ENCODE measurements at places on chromosomes 11 and 22.

DNA sequence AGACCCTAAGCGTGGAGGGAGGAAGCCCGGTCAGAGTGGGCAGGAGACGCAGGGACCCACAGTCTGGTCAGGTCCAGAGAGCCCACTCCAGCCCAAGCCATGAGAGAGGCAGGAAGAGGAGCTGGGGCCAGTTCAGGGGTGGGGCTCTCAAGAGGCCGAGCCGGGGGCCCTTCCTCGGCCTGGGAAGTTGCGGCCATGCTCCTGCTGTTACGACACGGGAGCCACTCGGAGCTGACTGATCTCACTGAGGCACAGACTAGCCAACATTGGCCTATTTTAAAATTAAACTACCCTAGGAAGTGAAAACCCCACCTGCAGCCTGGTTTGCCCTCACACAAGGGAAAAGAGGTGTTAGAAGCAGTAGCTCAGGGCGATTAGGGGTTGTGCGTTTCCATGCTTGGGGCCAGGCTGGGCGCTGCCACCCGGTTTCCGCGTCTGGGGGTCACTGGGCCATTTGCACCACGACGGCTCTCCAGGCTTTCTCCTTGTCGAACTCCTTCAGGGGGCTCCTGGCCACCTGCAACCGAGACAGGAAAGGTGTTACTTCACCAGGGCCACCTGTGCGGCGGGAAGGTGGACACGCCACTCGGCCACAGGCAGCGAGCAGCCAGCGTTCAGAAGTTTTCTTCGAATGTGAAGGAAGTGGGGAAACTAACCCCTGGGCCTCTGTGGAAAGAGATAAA lies 3.2 kb upstream of the TTLL8 start:
- no peak for DNase-seq

DNA sequence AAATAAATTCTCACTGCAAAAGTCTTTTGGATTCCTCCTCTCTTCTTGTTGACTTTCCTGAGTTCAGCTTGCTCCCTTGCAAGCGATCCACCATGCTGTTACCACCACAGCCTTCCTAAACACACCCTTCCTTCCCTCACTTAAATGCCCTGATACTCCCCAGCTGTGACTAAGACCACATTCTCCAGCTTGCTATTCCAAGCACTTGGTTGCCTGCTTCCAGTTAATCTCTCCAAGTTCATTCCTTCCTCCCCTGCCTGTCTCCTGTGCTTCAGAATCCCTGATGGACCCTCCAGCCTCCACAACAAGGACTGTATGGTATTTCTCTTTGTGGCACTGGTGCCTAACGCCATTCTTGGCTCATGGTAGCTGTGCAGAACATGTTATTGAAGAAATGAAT lies 603.9 kb upstream of the CADM1 start:
- no peak for DNase-seq

GRCh38 chr22:37492428-37493344 lies 6.5 kb upstream of the MFNG start:
- no peak for DNase-seq

DNA sequence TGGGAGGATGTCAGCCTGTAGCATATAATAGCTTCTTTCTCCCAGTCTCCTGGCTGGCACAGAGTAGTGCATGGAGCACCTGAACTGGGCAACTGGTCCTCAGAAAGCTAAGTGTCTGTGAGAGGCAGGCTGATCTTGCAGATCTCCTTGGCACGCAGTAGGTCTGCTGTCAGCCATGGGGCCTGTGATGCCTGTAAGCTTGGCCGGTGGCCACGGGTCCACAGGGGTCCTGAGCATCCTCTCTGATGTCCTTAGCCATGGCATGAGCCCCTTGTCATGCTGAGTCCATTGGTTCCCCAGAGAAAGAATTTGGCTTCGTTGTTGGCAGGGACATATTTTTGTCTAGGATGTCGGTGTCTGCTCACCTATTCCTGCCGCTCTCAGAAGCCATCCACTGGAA lies 25.0 kb downstream of the AMPD3 start:
- no peak for DNase-seq

GRCh38 chr11:128297805-128298204 lies 289.6 kb downstream of the ETS1 start:
- DNase-seq = no peak

- DNase-seq = no peak
Measured at GRCh38 chr11:75079546-75079945, 17.1 kb downstream of the OR2AT4 start.

- no peak for DNase-seq
Measured at GRCh38 chr22:35910926-35911325, 117.7 kb downstream of the RBFOX2 start.

DNA sequence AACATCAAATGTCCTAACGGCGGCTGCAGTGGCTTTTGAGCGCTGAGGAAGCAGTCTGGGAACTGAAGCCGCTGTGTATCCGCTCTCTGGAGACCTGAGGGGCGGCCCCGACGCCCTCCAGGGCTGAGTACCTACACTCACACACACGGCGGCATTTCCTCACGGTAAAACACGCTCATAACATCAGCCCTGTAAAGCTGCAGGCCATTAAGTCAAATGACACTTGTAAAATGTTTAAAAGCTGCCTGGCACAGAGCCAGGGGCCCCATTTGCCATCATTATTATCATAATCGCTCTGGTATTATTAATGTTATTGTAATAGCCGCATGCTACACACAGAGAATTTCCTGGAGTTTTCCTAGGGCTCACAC lies 5.1 kb downstream of the CARS1 start:
- DNase-seq = no peak

DNA sequence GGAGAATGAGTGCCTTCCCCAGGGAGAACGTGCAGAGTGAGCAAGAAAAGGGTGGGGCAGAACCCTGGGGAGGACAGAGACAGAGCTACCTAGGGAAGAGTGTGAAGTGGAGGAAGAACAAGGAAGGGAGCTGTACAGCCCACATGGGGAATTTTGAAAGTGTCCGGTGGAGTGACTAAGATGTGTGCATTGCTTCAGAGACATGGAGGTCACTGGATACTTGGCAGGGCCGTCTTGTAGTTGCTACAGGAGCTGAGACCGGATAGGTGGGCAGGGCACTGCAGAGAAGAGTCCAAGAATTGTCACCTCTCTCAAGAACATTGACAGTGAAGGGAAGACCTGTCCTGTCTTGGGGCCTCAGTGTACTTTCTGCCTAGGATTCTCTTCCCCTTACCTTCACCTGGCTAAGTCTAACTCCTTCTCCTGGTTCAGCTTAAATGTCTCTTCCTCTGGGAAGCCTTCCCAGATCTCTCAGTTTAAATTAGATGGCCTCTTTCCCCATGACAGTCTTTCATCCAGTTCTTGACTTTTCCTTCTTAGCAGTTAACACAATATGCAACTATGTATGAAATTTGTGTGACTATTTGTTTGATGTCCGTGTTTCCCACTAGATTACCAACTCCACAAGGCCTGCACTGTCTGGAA lies 9.2 kb upstream of the P2RY6 start:
- no peak for DNase-seq

GRCh38 chr22:48602805-48603518 lies 1224.7 kb downstream of the BRD1 start:
- DNase-seq = no peak

DNA sequence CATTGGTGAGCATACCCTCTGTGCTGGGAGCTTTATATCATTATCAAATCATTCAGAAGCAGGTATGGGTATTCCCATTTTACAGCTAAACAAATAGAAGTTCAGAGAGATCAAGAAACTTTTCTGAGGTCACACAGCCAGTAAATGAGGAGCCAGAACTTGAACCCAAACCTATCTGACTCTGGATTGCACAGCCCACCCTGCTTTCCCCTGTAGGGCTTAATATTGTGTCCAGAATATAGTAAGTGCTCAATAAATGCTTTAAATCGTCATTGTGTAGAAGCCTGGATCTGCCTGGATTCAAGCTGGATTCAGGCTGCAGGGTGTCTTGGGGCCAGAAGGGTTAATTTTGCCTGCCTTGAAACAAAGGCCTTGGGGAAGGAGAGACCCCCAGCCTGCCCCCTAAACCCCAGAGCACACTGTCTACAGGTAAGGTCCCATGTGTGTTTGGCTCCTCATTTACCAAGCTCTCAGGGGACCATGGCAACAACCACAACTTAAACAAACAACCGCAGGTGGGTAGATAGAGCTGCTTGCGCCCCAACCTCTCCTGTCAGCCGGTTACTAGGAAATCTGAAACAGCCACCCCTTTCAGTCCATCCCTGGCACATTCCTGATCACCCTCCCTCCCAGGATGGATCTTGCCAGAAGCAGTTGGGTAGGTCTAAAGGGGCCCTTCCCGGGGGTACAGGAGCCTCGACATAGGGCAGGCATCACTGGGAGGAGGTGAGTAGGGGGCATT lies 3.0 kb upstream of the SEC14L3 start:
- no peak for DNase-seq

GRCh38 chr11:44519989-44520737 lies 45.3 kb upstream of the CD82 start:
- no peak for DNase-seq

DNA sequence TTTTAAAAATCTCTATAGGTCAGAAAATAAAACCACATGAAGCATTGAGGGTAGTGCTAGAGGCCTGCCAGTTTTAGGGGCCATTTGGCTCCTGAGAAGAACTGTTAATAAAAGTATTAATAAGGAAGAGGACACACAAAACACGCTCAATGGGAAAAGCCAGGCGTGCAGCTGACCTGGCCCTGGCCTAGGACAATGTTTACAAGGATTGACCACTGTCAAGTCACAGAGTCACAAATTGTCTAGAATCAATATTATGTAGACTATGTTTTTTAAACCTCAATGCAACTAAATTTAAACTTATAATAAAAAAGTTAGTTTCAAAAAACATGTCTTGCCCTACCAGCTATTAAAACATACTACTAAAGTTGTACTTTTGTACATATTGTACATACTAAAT lies 89.4 kb downstream of the YAP1 start:
- no peak for DNase-seq

- DNase-seq = no peak
Measured at GRCh38 chr11:86099874-86100273, 31.0 kb upstream of the PICALM start.

- DNase-seq = no peak
Measured at GRCh38 chr11:101915791-101916291, 481 bp downstream of the ANGPTL5 start.

DNA sequence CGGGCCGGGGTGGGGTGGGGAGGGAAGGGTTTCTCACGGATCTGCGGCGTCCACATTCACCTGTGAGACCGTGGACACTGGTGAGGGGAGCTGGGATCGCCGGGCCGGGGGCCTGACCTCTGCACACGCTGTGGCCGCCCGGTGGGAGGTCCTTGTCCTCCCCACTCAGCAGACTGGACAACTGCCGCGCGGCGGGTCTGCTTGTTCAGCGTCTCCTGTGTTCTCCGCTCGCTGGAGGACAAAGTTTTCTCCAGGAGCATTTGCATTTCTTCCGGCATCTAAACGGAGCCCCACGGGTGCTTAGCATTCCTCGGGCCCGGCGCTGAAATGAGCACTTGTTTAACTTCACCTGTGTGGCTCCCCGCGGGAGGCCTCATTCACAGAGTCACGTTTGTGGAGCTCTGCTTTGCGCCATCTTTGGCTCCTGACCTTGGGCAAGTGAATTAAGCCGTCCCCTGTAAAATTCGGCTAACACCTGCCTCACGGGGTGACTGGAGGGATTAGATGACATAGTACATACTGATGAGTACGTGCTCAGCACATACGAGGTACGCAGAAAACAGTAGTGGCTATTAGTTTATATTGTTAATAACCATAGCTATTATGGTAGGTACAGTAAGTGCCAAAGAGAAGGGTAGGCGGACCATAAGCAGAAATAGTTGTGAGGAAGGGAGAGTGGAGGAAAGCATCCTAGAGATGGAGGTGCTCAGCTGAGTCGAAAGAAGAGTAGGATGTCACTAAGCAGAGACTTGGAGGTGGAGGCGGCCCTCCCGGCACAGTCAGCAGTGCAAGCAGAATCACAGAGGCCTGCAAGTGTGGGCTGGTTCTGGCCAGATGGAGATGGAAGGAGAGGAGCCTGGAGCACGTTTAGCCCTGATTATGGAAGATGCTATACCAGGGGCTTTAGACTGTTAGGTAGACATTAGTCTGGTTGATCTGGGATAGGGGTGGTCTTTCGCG lies 885 bp downstream of the TRMU start:
- no peak for DNase-seq

GRCh38 chr11:16985297-16985696 lies 28.9 kb downstream of the PLEKHA7 start:
- DNase-seq = no peak

DNA sequence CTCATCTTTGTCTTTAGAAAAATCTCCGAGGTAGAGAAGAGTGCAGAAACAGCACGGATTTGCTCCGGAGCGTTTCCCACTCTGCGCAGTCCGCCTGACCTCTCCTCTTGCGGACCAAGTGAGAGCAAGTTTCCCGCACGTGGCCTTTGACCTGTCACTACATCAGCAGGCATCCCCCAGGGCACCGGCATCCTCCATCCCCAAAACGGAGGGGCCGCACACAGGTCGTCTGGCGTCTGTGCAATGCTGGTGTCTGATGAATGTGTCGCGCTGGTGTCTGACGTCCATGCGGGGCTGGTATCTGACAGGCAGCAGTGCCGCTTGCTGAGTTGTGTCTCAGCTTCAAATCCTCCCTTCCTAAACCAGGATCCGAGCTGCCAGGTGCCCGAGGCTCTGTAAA lies 739 bp upstream of the MRGPRE start:
- no peak for DNase-seq

GRCh38 chr22:24410110-24410856 lies 17.1 kb upstream of the ADORA2A start:
- no peak for DNase-seq

GRCh38 chr11:18394928-18395734 lies 768 bp downstream of the LDHA start:
- no peak for DNase-seq

GRCh38 chr11:2271077-2271326 lies 614 bp upstream of the ASCL2 start:
- no peak for DNase-seq

DNA sequence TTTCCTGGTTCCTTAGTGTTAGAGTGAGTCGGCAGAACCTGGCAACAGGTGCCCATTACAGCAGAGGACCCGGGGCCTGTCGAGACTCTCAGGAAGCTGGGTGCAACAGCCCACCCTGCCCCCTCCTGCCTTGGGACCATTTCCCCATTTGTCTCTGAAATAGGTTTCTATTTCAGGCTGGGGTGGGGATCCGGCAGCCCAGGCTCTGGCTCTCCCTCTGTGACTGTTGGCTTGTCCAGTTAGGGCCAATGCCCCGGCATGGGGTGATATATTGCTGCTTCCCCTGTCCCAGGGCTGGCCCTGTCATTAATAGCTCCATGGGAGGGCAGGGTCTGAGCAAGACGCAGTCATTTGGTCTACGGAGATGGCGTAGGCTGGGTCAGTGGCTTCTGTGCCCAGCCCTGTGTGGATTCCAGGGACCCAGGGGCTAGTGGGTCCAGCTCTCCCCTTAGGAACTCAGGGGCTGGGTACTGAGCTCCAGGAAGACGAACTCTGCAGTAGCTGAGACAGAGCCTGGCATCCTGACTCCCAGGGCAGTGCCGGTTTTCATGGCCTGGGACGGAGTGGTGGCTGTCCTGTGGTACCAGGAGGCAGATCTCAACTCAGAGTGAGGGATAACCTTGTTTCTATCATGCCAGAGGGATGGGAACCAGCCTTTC lies 2.7 kb downstream of the P2RY6 start:
- DNase-seq = no peak
